ENCODE measurements at places on chromosomes 5 and 9.

DNA sequence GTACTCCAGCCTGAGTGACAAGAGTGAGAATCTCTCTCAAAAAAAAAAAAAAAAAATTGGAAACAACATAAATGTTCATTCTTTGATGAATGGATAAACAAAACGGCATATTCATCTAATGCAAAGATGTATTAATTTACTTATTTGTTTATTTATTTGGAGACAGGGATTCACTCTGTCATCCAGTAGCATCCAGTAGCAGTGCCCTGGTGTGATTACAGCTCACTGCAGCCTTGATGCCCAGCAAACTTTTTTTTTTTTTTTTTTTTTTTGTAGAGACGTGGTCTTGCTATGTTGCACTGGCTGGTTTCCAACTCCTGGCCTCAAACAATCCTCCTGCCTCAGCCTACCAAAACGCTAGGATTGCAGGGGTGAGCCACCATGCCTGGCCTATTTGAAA is 24.4 kb downstream of the OR2V2 start:
- no peak overlapping the region for H3K27ac ChIP-seq
- DNase-seq, result no peak
- H3K36me3 ChIP-seq, result no peaks in the 10 kb centered on the region
- H3K4me3 ChIP-seq, result no peak overlapping the region

- no peak for DNase-seq
- H3K4me3 ChIP-seq, result no peak overlapping the region
- no peaks in the 10 kb centered on the region for H3K36me3 ChIP-seq
- H3K27ac ChIP-seq, result no peak overlapping the region
Observed at GRCh38 chr9:122100756-122101155, 7.6 kb upstream of the TTLL11 start.

DNA sequence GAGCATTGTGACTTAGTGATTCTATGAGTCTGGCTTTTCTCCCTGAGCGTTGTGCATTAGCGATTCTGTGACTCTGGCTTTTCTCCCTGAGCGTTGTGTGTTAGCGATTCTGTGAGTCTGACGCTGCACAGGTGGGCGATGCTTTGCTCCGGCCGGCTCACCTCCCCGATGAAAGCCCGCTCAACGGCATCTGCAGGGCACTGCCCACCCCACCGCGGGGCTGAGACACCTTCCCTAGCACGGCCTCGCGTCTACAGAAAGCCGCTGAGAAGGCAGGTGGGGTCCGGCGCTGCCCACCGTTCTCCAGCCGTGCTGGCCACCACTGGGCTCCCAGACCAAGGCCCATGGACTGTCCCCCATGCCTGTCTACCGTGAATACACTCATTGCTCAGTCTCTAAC is 12.8 kb upstream of the SLC9A3 start:
- no peak for DNase-seq
- peaks cover 29% of the 10 kb centered on the region for H3K27me3 ChIP-seq
- no peaks in the 10 kb centered on the region for H3K36me3 ChIP-seq
- H3K27ac ChIP-seq, result no peak overlapping the region

DNA sequence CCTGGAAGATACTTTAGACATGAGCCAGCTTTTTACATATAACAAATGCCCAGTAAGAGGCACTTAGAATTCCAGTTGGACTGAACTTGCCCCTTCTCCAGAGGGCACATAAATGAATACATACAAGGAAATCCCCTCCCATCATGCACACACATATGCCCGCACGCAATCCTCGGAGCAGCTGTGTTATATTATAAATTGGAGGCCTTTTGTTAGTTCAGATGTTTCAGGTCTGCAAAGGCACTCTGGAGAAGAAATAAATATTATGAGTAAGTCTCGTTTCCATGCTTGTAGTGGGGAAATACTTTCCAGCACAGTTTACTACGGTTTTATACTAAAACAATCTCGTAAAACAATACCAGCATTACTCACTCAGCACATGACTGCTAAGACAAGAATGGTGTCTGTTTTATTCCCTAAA is 17.6 kb upstream of the MUSK start:
- H3K4me3 ChIP-seq, result no peak overlapping the region
- peak; percentile 97 for DNase-seq
- H3K36me3 ChIP-seq, result no peaks in the 10 kb centered on the region
- H3K4me1 ChIP-seq, result peaks cover 2% of the 10 kb centered on the region

Measured in mesenchymal stem cell (in vitro differentiated cells and primary cell).